ENCODE measurements at places on chromosomes 7 and 10.

DNA sequence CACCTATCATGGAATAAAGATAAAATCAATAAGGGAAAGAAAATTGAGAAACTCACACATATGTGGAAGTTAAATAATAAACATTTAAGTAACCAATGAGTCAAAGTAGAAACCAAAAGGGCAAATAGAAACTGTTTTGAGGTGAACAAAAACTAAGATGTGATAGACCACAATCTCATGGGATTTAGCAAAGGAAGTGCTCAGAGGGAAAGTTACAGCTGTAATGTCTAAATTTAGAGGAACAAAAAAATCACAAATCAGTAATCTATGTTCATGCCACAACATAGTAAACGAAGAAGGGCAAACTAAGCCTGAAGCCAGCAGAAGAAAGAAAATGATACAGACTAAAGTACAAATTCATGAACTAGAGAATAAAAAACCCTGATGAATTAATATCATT is 16.3 kb downstream of the CYP3A4 start:
- no peak for DNase-seq

DNA sequence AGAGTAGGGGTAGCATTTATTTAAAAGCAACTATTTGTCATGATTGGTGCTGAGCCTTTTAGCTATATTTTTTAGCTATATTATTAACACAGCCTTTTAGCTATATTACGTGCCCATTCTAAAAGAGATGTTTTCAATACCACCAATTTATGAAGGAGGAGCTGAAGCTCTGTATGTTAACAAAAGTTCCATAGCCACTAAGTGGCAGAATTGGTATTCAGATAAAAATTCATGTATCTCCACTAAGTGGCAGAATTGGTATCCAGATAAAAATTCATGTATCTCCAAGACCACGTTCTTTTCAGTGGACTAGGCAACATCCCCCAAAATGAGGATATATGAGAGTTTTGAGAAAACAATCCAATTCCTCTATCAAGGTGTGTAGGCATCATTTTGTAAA is 268.6 kb downstream of the HGF start:
- no peak for DNase-seq

DNA sequence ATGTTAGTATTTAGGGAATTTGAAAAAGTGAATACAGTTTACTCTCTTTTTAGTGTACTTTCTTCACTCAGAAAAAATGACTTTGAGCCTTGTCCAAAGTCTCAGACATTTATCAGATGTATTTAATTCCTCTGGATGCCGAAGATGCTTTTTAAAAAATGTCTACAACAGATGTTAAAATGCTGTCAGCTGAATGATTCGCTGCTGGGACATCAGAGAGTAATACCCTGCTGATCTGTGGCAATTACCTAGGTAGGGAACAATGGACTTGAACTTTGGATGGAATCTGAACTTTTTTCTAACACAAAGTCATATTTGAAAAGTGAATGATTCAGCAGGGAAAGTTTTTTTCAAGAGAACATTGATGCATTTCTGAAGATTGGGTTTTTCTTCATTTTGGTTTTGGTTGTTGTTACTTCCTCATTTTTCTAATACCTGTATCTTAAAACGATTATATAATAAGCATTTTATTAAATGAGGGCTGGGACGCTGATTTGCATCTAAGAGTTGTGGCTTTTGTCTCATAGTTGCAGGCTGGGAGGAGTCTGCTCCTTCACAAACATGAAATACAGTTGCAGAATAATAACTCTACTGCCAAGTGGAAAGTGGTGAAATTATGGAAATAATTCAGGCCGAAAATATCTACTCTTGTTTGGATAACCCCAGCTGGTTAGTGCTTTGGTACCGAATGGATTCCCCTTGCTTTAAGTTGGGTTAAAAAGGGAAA is 98.0 kb downstream of the SPAG6 start:
- DNase-seq = no peak

DNA sequence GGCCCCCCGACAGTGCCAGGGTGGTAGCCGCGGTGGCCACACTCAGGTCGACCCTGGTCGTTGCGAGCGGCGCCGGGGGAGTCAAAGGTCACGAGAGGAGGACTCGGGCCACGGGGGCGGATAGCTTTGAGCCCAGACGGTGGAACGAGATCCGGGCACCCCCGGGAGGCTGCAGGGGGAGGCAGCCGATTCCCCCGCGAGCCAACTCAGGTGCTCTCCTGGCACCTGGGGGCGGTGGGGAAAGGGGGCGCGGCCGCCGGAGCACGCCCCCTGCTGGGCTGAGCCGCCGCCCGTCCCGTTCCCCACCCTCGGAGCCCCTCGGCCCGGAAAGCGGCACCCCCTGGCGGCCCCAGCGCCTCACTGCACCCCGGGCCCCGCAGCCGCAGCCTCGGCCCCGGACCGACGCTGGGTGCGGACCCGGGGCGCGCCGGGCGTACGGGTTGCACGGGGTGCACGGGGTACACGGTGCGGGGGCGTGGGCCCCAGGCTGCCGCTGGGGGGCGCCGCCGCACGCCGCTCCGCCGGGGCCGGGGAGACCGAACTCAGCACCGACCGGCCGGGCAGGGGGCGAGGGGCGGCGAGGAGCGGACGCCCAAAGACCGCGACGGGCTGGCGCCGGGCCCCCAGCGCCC is 521 bp upstream of the NYAP1 start:
- DNase-seq = no peak
